ENCODE measurements at places on chromosomes 3 and 15. TPM values are rescaled to one million over a fixed set of nuclear protein-coding genes. Genes with fewer than 3 reads are reported as not detected.

GRCh38 chr3:184806567-184807271 is 5.2 kb upstream of the VPS8 start:
- DNase-seq: no peak

The IL16 gene
- 21.6 TPM for total RNA-seq

GRCh38 chr3:117184574-117184973 is 475.0 kb downstream of the TUSC7 start:
- no peak for DNase-seq

DNA sequence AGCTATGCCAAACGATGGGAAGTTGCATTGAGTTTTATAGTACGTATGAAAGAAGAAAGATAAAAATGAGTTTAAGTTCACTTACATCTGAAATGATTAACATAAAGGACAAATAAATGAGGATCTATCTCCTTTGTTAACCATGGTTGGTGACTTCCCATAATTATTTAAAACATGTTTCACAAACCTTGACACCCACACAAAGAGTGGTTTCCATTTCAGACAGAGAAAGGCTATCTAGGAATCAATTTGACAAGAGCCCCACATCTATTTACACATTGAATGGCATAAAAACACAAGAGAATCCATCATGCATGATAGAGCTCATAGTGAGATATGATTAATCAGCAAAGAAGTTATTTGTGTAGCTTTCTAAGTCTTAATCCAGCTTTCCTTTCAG is 14.2 kb upstream of the MTMR10 start:
- no peak for DNase-seq

Measured in heart left ventricle (tissue), 16 donors.